ENCODE measurements at places on chromosomes 5 and 9.

DNA sequence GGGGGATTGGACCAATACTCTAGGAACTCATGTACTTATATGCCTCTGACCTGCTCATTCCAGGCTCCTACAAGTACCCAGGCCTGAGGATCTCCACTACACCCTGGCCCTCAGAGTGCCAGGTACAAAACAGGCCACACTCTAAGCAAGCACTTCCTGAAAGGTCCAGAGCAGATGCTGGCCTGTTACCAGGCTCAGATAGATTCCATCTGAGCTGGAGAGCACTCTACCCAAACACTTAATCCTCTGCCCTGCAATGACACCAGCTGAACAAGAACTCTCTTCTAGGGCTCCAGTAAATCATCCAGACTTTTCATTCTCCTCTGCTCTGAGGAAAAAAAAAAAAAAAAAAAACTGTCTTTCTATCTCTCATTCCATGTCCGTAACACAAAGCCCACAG, 2.9 kb downstream of the P4HA2 start:
- DNase-seq: no peak

- DNase-seq: peak; percentile 58
These were observed 41.9 kb downstream of the NCS1 start for GRCh38 chr9:130213911-130214761.

DNA sequence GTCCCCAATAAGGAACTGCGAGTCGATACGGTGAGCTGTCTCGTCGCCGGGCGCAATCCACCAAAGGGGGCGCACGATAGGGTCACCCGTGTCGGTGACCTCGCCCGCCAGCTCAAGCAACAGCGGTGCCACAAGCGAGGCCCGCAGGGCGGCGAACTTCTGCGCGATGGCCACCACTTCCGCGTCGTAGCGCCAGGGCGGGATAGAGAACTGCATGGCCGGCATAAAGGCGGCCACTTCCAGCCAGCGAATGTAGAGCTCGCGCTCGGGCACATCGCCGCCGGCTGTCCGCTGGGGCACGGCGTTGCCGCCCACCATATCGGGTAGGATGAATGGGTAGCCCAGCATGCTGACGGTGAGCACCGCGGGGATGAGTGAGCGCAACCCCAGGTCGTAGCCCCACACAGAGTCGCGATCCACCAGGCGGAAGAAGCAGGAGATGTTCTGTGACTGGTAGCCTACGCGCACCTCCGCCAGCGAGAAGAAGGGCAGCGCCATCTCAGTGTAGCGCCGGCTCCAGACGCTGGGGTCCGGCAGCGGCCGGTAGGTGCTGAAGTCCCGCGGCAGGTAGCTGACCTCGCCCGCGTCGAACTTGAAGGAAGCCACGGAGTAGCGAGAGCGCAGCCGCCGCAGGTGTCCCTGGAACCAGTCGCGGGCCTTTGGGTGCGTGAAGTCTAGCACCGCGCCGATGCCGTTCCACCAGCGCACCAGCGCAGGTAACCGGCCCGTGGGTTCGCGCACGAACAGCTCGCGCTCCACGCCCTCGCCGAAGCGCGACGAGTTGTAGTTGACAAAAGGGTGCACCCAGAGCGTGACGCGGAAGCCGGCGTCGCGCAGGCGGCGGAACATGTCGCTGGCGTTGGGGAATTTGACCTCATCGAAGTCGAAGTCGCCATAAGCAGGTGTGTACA, 5.5 kb downstream of the MYORG start:
- no peak for DNase-seq

DNA sequence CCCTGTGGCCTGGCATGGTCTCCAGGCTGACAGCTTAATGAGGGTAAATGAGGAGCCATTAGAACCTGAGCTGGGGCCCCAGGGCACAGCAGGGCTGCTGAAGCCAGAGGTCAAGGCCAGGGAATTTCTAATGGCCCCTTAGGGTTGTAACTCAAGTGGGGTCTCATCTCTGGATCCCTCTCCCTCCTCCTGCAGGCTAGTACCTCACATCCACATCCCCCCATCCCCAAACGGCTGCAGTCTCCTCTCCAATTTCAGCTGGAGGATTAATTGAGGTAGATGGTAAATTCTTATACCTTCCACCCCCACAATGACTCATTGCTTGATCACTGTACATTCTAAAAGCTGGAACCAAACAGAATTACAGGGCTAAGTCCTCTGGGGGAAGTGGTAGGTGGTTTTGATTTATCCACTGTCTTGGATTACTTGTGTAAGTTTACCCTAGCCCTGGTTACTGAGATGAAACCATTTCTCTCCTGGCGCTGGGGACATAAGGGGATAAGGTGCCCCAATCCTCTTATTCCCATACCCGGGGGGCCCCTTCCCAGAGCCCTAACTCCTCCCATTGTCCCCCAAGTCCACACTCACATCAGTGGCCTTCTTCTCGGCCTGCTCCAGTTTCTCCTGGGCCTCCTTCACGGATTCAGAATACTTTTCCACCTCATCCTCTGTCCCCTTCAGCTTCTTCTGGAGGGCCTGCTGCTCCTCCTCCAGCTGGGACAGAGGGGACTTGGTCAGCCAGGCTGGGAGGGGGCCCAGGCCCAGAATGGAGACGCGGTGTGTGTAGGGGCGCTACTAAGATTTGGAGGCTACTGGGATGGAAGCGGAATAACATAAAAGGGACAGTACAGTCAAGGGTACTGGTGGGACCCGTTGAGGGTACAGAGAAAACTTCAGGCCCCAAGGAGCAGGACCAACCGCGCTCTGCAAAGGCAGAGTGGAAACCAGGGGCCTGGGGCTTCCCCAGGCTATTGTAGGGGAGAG, 875 bp downstream of the TPM2 start:
- no peak for DNase-seq

DNA sequence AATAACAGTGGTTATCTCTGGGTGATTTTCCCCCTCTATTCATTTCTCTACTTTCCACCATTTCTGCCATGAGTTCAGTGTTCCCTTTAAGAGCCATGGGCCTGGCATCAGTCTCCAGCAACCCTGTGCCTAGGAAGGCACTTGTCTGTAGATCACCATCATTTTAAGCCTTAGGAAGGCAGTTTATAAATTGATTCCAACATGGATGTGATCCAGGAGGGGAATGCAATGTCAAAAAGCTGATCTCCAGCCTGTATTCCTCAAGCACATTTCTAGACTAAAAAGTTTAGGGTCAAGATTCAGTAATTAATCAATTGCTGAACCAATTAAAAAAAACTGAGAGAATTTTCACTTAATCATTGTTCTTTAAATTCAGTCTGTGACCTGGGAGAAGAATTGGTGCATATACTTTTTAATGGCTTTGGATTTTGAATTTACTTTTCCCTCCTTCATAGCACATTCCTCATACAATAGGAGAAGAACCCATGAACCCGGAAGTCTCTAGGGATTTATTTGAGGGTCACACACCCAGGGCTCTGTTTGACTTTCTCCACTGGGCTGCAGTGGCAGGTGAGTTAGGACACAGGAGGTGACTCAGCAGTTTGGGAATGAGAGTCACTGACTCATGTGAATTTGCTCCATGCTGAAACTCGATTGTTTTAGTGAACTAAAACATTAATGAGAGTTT, 6.1 kb upstream of the ERMP1 start:
- peak; percentile 17 for DNase-seq

- no peak for DNase-seq
These were observed 51.6 kb upstream of the C5orf46 start for GRCh38 chr5:147957901-147958300.

DNA sequence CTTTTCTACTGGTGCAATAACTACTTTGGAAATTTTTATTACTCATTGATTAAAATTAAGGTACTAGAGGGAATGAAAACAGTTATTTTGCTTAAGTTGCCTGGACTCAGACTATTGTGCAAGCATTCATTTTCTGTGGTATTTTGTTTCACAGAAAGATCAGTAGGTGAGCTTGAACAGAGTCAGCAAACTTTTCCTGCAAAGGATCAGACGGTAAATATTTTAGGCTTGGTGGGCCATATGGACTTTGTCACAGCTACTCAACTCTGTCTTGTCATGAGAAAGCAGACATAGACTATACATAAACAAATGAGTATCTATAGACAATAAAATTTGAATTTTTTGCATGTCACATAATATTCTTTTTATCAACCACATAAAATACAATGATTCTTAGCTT, 1036.4 kb downstream of the NR2F1-AS1 start:
- DNase-seq: no peak

DNA sequence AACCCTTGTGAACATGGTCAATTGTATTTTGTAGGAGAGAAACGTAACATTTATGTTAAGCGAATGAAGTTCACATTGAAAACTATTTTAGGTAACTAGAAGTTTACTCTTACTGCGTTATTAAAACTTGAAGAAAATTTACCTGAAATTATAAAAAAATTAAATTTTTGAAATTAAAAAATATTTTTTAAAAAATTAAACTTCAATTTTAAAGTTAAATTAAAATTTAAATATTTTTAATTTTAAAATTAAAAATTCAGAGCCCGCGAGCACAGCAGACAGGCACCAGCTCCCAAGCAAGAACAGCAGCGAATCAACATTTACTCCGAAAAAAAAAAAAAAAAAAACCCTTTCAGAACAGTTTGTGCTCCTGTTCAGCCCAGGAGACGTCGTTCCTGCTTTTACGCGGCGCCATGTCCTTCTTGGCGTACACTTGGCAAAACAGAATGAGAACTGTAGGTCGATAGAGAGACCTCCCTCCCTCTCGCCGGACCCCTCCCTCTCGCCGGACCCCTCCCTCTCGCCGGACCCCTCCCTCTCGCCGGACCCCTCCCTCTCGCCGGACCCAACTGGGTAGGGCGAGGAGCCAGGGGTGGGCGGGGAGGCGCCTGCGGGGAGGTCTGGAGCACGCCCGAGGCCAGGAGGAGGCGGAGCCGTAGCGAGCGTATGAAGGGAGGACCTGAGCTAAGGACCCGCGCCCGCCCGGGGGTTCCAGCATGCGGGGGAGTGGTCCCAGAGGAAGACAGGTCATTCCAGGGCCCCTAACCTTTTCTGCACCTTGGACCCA, 235.8 kb downstream of the ROR2 start:
- DNase-seq: peak; percentile 23

DNA sequence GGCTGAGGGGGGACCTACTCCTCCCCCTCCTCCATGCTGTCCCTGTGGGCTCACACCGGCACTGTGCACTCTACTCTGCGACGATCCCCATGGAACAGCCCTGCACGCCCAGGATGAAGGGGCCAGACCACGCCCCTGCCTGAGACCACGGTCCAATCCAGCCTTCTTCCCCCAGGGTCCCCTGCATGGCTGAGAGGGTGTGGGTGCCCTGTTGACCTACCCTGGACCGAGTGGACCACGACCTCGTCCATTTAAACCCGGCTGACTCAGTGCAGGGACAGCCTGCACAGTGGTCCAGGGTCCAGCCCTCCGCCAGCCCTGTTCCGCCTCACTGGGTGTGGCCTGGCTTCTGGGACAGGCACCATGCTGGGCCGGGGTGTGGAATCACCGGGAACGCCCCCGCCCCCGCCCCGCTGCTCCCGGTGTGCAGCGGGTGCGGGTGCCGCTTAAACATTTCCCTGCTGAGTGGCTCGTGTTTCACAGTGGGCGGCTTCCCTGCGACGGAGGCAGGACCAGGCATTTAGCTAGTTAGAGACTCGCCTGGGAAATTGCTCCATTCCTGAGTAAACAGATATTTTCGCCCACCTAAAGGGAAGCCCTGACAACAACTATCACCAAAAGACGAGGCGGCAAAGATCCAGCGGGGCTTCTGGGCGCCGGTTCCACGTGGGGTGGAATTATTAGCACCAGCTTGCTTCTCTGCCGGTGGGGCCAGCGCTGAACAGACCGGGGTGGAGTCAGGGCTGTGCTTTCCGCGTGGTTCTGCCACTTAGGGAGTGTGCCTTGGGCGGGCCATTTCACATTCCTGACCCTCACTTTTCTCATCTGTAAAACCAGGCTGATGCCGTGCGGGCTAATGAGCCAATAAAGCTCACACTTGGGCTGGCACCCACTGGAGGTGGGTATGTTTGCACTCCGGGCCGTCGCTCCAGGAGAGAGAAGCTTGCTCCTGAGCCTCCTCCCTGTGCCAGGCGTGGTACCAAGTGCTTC, 22.6 kb downstream of the DBH start:
- DNase-seq: no peak

DNA sequence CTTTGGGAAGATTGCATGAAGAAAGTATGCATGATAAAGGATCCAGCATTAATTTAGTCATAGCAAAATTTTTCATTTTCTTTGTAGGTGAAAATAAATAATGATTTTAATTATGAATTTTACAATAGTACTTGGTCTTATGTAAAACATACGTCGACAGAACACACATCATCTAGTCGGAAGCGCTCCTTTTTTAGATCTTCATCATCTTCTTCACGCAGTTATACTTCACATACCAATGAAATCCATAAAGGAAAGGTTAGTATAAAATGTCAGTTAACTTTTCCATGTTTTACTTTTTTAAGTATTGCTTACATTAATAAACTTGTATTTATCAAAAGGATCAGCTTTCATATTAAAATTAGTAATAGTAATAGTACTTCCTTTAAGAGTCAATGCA, 35.8 kb downstream of the C7 start:
- no peak for DNase-seq

DNA sequence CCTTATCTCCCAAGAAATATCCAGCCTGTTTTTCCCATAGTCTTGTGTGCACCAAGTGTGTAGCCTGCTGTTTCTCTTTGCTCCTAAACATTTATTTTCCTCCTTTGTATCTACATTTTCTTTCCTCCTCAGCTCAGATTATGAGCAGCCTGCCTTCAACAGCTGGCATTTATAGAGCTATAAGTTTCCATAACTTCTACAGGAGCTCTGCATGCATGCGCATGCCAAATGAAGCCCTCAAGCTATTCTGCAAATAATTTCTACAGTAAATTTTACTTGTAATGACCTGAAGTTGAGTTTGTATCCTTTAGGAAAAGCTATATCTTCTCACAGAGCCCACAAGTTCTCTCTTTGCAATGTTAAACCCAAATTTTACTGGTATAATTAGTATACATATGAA, 699.5 kb downstream of the CETN3 start:
- DNase-seq: no peak

DNA sequence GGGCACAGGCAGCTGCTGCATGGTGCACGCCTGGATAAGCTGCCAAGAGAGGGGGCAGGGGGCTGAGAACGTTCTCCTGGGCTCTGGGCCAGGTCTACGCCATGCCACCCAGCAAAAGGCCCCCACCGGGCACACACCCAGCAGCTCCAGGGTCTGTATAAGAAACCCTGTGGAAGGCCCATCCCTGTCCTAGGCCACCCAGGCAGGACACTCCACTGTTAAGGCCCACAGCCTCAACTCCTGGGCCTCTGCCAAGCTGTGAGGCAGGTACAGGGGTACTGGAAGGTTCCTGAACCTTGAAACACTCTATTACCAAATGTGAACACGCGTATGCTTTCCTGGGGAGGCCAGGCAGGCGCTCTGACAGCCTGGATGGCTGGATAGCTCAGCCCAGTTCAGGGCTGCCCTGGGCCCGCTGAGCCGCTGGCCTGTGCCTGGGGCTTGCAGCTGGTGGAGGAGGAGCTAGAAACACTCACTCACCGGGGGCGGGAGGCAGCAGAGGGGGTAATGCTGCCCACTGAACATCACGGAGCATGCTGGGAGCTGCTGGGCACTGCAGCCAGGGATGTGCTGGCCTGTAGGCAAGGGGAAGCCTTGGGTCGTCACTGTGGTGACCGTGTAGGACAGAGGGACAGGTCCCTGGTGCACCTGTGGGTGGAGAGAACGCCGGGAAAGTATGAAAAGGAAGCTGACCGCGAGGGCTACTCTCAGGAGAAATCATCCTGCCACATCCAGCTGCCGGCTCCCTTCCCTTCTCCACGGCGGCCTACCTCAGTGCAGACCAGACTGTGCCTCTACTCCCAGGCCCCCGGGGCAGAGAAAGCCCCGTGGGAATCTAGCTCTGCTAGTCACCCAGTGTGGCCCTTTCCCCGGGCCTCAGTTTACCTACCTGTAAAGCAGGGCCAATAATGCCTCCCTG, 6.0 kb downstream of the RNF44 start:
- DNase-seq: no peak

- no peak for DNase-seq
These were observed 28.4 kb downstream of the EHMT1 start for GRCh38 chr9:137647096-137647714.

- no peak for DNase-seq
These were observed 38.1 kb upstream of the VLDLR start for GRCh38 chr9:2583308-2584013.

Data from hematopoietic multipotent progenitor cell treated with erythropoietin and hydrocortisone succinate and interleukin-3 and kit ligand, for 17 days (in vitro differentiated cells).